Activated T-helper 17 cell treated with anti-CD3 and anti-CD28 coated beads, Interleukin-2, amount 50 U/mL, for 72 hours (primary cell): ENCODE measurements at places on chromosomes 12 and 14.

GRCh38 chr12:132803888-132804287, 24.8 kb downstream of the GOLGA3 start:
- ATAC-seq = no peak

DNA sequence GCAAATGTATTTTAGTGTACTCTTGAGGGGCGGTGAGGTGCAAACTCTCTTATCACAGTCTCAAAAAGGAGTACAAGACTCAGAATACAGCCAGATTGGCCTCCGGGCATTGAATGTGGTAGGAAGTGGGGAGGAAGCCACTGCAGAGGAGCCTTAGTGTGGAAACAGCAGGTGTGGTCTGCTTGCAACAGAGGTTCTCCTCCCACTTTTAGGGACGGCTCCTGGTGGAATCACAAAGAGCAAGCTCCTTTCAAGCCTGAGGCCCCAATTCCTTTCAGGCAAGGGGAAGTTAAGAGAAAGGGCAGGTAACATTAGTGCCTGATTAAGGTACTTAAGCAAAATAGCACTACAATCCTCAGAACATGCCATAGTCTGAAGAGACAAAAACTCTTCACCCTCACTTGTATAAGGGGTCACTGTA, 23.7 kb upstream of the SLC2A3 start:
- peak; percentile 41 for ATAC-seq

DNA sequence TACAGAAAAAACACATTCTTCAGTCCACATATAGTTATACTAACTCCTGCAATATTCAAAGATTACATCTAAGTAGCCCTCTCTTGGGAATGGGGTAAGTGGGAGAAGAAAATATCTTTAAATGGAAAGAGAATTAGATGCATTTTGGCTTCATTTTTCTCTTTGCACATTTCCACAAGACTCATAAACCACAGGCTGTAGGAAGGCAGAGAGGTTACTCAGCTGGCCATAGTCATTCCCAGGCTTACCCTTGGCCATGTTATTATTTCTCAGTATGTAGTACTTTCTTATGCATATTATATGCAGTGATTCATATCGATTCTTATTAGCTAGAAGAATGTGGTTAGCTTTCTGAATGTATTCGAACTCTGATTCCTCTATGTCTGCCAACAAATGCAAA, 92.2 kb downstream of the PTPRR start:
- ATAC-seq = no peak

DNA sequence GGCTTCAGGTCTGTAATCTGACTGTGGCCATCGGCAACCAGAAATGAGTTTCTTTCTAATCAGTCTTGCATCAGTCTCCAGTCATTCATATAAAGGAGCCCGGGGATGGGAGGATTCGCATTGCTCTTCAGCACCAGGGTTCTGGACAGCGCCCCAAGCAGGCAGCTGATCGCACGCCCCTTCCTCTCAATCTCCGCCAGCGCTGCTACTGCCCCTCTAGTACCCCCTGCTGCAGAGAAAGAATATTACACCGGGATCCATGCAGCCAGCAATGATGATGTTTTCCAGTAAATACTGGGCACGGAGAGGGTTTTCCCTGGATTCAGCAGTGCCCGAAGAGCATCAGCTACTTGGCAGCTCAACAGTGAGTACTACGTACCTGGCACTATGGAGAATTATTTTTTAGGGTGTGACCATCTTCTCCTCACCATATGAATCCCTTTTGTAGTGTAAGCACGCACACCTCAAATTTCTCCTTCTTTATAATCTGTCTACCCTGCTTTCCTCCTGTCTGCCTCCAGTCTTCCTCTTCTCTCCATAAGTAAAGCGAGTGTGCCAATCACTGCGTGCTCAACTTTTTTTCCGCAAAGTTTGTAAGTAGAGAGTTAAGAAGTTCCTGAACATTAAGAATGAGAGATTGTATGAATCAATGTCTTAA, at the start of gene TPH2:
TPH2 (plus strand) TSS at position 118 of the 658 bp plus-strand sequence; CDS start at position 260, 142 bp downstream.
- no peak for ATAC-seq

DNA sequence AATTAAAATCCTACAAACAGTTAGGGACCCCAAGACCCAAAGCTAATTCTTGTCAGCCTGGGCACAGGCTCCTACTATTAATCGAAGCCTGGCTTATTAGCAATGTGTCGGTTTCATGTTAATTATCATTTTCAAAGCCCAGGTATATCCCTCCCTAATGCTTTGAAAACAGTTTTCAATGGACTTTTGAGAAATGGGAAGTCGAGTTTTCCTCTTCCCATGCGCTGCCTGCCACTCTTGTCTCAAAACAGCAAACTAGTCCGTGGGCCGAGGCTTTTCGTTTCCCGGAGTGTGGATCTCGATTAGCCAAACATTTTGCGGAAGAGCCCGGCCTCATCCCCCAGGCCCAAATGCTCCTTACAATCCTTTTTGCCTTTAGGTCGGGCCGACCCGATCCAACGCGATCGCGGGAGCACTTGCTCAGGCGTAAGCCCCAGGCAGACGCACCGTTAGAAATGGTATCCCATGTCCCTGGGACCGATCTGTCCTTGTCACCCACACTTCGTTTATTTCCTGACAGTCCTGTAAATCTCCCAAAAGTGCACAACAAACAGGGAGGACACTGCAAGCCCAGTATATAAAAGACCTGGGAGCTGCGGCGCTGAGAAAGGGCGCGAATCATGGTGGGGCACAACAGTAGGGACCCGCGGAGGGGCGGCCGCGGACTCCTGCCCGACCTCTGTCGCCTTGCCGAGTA, 1.5 kb downstream of the SIX6 start:
- no peak for ATAC-seq

GRCh38 chr14:26187996-26188620, 409.7 kb downstream of the NOVA1 start:
- no peak for ATAC-seq

GRCh38 chr14:50728836-50729235, 60.7 kb upstream of the SAV1 start:
- no peak for ATAC-seq

DNA sequence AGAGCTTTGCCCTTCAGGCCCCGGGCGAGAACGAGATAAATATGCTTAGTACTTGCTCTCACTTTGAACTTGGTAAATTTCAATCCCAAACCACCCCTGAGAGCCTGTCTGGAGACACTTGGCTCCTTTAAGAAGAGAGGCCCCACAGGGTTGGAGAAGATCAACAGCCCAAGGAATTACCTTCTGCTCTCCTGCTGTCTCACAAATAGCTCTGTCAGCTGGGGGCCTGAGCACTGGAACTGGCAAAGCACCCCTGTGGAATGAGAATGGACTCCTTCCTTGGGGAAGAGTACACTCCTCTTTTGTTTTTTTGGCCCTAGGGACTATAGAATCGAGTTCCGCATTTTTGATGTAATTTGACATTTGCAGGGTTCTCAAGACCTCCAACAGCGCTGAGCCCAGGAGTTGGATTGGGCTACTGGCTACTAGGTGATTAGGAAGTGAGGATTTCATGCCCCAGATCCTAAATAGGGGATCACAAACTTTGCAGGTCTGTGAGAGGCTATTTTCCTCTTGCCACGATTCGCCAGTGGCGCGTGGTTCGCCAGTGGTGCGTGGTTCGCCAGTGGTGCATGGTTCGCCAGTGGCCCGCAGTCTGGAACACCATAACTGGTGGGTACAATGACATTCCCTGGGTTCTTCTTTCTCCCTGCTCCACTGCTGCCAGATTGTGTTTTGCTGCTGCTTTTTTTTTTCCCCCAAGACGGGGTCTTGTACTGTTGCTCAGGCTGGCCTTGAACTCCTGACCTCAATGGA, 17.8 kb upstream of the MEG3 start:
- ATAC-seq = no peak

DNA sequence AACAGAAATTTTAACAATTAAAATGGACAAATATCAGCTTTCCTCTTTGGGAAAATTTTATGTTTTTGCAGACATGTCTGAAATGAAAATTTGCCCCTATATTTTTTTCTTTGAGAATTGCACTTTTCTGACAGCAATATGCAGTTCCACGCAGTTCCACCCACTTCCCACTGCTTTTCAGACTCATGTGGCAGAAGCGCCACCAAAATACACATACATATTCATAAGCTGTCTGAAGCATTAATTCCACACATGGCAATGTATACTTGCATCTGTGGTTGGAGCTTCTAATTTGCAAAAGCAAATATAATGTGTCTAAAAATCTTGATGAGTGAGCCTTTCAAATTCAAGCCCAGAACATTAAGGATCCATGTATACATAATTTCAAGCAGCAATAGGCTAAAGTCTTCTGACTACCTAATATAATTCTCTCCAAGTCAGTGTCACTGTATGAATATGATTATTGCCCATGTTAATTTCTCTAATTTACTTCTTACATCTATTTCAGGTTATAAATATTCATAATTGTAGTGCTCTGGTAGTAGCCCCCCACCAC, 129.5 kb downstream of the PRKD1 start:
- no peak for ATAC-seq

DNA sequence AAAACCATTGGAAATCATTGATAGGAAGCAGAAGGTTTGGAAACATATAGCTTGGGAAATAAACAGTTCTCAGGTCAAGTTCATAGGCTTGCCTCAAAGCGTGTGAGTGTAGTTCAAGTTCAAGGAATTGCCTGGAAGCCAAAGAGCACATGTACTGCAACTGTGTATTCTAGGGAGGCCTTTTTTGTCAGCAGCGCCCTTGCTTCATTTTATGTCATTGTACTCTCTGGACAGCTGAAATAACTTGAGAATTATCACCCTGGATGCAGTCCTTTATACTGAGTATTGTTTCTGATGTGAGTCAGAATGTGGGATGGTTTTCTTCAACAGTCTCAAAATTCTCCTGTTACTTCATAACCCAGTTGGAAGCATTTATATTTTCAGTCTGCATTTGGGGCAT, 16.0 kb upstream of the EVL start:
- peak; percentile 65 for ATAC-seq

DNA sequence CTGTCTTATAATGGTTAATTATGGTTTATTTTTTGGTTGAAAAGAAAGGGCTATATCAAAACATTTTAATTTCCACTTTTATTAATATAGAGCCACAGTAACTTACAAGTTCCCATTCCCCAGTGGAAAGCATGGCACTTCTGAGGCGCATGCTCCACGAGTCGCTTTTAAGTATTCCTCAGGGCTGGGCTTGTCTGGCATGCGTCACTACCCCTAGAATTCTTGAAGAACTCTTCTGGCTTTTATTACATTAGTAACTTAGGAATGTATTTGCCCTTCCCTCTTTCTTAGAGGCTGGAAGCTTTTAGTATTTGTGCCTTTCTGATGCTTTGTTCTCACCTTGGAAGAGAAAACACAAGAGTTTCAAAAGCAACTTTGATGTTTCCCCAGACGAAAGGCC, 81.1 kb downstream of the ESR2 start:
- ATAC-seq = no peak

- ATAC-seq = no peak
Measured at GRCh38 chr14:89667983-89668382, 250.9 kb upstream of the FOXN3 start.

GRCh38 chr14:105355049-105355575, 40.6 kb downstream of the PACS2 start:
- ATAC-seq = no peak

DNA sequence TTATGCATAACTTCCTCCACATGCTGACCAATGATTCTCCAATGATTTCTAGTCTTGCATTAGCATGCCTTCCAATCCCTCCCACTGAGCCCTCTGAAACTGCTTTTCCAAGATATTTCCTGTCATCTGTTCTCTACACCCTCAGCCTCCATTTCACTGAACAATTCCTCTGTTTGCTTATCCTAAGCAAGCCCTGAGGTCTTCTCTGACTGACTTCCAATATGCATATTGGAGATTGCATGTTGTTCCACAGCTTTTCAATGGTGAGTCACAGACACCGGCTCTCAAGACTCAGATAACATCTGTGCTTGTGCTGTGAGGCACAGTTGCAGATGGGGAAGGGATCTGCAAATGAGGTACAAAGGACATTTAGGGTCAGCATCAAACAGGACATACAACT, 141.0 kb downstream of the SLC16A7 start:
- ATAC-seq = no peak

GRCh38 chr12:175250-175649, 38.7 kb downstream of the SLC6A12 start:
- no peak for ATAC-seq

DNA sequence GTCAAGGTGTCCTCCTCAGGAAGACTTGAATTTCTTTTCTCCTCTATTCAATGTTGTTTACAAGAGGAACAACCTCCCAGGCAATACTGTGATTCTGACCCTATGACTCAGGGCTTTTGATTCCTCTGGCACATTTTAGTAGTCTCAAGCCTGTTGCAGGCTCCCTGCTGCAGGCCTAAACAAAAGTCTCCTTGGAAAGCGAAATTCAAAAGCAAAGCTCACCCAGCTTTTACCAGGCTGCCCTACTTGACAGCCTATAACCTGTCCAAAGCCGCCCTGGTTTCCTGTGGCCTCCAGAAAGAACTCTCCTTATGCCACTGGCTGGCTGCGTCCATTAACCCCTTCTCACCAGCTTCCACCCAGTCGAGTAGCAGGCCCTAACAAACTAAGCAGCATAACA, 11.6 kb downstream of the FGD6 start:
- peak; percentile 28 for ATAC-seq

DNA sequence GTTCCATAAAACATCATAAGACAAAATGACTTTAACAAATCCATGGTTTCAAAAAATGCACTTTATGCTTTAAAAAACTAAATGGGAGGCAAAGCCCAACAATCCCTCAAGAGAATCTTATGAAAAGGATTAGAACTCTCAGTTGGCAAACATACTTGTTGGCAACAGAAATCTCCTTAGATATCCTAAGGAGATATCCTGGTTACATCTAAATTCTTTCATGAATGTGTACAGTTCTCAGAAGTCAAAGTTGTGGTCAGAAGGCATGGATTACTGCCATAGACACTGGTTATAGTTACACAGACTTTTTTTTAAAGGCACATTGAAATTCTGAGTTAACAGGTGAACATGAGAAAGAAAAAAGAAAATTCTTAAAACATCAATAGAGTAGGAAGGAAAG, 17.5 kb upstream of the ISM2 start:
- ATAC-seq = no peak

DNA sequence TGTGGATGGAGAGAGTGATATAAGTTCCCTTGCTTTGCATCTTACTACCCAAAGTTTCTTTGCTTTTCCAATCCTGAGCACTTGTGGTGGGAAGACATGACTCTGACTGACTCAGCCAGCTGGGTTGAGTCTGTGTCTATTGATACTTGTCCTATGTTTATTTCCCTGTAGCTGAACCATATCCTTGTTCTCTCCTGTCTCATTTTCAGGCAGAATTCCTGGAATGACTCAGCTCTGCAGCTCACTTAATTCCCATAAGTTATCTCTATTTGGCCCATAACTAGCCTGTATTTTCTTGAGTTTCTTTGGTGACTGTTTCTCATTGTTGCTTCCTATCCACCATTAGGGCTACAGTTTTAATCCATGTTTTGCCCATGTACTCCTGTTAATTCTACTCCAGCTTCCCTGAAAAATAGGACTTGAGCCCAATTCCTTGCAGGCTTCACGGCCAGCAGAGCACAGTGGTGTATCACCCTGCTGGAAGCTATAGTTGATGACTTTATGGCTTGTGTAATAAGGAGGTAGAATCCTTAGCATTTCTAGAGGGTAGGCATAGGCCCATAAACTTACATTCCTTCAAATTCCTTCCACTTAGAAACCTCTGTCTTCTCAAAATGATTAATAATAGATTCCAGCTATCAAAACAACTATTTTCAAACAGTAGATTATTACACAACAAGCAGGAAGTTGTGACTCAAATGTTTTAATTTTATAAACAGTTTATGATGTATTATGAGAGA, 183.1 kb downstream of the TMTC3 start:
- ATAC-seq = no peak
